ENCODE measurements at places on chromosomes 2 and 18.

- DNase-seq = no peak
Observed at GRCh38 chr2:56034258-56034657, 110.7 kb upstream of the EFEMP1 start.

DNA sequence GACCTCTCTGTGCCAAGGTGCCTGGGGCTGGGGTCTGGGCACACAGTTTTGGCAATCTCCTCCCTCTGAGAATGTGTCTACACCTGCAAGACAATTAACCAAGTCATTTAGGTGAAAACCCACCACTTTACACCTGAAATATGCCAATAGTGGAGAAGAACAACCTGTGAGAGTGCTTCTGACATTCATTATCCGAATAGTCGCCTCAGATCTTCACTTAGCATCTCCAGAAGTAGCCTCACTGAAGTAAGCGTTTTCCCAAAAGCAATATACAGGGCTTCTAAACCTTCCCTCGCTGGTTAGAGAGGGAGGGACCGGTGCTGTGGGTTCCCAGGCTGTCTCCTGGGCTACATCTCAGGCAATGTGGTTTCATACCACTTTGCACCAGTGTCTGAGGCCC, 173.5 kb downstream of the DDX1 start:
- no peak for DNase-seq

GRCh38 chr2:207467716-207468347, 61.9 kb upstream of the CREB1 start:
- no peak for DNase-seq

GRCh38 chr2:100831158-100831750, 11.3 kb downstream of the NPAS2 start:
- DNase-seq = no peak

GRCh38 chr18:79983793-79984192, 4.6 kb downstream of the TXNL4A start:
- no peak for DNase-seq
